Activated CD4-positive, CD25-positive, alpha-beta regulatory T cell (primary cell): ENCODE measurements at places on chromosomes 5 and 9.
A peak's percentile ranks its signal among the peaks of the same experiment; 100 is the strongest.

GRCh38 chr5:27523629-27524028, 485.2 kb upstream of the CDH9 start:
- no peak for DNase-seq

DNA sequence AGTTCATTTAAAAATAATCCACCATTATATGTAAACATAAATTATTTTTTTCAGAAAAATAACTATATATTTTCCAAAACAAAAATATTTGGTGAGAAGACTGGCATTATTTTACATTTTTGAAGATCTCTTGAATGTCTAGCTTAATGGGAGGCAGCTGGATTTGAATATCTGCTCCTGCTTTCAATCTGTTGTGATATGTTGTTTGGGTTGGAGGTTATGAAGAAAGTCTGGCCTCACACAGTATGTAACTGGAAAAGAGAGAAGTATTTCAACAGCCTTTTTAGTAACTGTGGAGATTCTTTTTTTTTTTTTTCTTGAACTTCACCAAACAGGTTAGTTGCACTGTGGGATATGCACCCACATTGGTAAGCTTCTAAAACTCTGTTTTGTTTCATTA, 84.7 kb upstream of the SLIT3 start:
- no peak for DNase-seq

- DNase-seq = no peak
Observed at GRCh38 chr9:81028504-81028903, 660.8 kb downstream of the TLE1 start.

DNA sequence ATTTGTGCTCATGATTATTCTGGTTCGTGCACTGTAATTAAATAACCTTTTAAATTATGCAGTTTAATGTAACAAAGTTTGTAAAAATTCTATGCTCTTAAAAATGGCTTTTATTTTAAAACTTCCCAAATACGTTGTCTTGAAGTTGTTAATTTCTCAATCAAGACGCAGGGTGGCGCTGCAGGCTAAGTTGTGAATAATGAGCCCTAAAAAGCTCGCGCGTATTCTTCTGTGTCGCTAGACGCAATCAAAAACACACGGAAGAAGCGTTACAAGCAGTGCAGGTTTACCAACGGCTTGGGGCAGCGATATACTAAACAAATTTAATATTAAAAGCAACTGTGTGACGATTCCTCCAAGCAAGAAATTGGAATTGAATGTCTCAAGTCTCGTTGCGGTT, at the start of gene PCDHB4:
Gene PCDHB4 (plus strand): TSS at position 256 of the 400 bp plus-strand sequence. CDS start 181 bp downstream, outside the sequence.
- no peak for DNase-seq

DNA sequence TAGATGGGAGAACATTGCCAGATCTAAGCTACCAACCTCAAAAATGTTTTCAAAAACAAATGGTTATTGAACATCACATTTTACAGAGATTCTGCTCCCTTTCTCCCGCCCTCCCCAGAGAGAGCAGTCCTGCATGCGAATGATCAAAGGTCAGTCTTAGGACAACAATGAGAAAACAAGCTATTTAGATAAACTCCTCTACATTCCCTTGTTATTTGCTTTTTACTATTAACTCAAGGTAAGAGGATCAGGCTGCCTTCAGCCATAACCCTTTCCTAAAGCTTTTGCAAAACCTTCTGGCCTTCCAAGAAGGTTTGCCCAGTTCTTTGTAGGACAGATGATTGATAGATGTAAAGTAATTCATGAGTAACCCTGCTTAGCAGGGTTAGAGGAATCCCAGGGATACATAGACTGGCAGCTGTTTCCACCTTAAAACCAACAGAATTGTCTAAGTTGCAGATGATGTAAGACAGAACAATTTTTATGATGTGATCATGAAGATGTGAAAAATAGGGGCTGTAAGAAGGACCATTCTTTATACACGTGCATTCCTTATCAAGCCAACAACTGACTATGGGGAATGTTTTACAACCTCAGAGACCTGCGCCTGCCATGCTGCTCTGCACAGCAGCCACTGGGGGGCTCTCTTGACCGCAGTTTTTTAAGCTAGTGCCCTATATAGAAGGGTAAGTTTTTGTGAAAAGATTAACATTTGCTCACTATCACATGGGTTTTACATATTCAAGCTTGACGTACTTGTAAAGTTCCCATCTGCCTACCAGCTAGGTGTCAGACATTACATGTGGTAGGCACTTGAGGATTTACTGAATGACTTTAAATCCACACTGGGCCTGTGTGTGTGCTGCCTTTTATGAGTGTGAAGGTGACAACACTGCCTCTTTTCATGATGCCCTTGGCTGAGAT, 2.3 kb upstream of the ZNF782 start:
- DNase-seq = peak; percentile 51

- no peak for DNase-seq
Observed at GRCh38 chr5:74822288-74822687, 43.9 kb downstream of the FAM169A start.

GRCh38 chr9:76414661-76415060, 20.4 kb upstream of the RFK start:
- no peak for DNase-seq

- no peak for DNase-seq
Observed at GRCh38 chr9:2024888-2025782, 10.0 kb downstream of the SMARCA2 start.

GRCh38 chr9:125774106-125774505, 26.9 kb downstream of the PBX3 start:
- no peak for DNase-seq

- no peak for DNase-seq
Observed at GRCh38 chr9:124008694-124009530, 2.7 kb upstream of the LHX2 start.

DNA sequence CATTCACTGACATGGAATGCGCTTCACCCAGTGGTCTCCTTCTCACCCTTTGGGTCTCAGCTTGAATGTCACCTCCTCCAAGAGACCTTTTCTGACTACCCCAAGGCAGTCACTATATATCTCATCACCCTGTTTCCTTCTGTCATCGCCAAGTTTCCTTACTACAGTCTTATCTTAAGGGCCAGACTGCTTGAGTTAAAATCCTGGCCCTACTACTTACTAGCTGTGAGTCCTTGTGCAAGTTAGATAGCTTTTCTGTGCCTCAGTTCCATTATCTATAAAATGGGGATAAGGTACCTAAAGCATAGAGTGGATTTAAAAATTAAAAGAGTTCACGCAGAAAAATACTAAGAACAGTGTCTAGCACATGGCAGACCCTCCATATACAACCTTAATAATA, 132.4 kb downstream of the GABBR2 start:
- no peak for DNase-seq

GRCh38 chr5:73948720-73949119, 322.7 kb downstream of the ARHGEF28 start:
- DNase-seq = no peak

GRCh38 chr9:135329571-135330306, 149.8 kb upstream of the PPP1R26 start:
- DNase-seq = no peak

GRCh38 chr5:55492449-55492848, 42.3 kb downstream of the PLPP1 start:
- DNase-seq = no peak

- no peak for DNase-seq
Observed at GRCh38 chr5:68490406-68490805, 274.9 kb downstream of the PIK3R1 start.

- no peak for DNase-seq
Observed at GRCh38 chr5:103293099-103293498, 34.5 kb downstream of the MACIR start.

DNA sequence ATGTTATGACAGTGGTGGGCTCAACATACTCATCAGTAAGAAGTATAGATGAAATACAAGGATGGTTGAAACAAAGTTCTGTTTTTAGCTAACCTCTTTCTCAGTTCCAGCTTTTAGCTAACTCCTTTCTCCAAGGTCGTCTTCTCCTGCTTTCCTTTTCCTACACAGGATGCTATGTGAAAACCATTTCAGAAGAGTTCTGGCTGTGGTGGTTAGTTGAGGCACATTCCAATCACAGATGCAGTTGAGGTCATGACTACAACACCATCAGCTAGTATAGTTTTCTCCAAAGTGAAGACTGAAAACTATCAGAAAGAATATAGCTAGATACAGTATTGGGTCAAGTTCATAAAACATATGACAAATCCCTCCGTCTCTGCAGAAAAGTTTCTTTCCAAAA, 477.7 kb upstream of the C9orf72 start:
- DNase-seq = no peak

GRCh38 chr5:151077967-151078366, 2.9 kb downstream of the TNIP1 start:
- no peak for DNase-seq

DNA sequence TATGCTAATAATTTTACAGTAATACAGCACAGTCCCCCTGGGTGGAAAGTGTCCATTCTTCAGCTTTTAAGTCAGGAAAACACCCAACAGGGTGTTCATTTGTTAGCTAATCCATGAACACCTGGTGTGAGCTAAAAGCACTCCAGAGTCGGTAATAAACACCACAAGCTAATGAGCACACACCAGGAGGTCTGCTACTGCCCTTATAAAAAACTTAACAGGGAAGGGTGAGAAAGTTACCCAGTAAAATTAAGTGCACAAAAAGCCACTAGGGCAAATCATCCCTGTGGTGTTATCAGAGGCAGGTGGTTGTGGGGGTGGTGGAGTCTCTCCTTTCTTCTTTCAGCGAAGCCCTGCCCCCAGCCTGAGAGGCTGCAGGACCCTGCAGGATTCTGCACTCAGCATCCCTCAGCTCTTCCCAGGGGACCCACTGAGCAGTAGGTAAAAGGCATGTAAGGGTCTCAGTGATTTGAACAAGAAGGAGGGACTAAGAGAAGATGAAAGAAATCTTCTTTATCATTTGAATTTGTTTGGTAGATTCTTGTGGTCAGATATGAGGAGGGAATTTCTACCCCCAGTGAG, 14.4 kb downstream of the GDNF start:
- no peak for DNase-seq

- no peak for DNase-seq
Observed at GRCh38 chr5:120217001-120217400, 247.1 kb upstream of the PRR16 start.

- no peak for DNase-seq
Observed at GRCh38 chr5:79105868-79106267, 5.7 kb upstream of the BHMT start.

- DNase-seq = no peak
Observed at GRCh38 chr5:124738681-124739633, 7.5 kb downstream of the ZNF608 start.

DNA sequence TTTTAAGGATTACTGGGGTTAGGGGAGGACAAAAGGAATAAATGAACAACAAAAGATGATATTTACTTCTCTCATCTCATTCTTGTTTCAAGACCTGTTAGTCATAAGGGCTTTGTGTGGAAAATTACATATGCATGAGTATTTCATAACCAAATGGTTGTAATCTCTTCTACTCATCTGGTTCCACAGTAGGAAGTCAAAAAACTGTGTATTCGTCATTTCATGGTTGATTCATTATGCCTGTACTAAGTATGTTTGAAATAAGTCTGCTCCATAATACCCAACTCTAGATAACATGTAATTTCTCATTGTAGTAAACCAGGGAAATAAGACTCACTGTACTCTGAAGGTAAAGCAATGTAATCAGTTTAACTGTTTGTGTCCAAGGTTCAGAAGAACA, 212.9 kb downstream of the ARRDC3 start:
- no peak for DNase-seq

- no peak for DNase-seq
Observed at GRCh38 chr5:1447671-1448361, 2.6 kb upstream of the SLC6A3 start.

DNA sequence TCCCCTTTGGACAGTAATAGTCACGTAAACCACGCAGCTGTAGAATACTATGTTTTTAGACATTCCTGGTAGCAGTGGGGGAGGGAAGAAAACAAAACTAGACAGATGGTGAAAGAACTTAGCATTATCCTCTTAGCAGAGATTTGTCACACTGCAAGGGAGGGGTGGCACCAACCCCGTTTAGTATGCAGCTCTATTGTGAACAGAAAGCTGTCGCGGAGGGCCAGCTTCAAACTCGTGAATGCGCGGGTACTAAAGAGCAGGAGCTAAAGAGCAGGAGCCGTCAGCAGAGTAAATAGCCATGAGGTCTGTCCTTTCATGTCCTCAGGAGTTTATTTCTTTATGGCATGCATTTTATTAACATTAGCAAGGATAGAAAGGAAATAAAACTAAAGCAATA, 141.9 kb upstream of the SLC12A2 start:
- no peak for DNase-seq

DNA sequence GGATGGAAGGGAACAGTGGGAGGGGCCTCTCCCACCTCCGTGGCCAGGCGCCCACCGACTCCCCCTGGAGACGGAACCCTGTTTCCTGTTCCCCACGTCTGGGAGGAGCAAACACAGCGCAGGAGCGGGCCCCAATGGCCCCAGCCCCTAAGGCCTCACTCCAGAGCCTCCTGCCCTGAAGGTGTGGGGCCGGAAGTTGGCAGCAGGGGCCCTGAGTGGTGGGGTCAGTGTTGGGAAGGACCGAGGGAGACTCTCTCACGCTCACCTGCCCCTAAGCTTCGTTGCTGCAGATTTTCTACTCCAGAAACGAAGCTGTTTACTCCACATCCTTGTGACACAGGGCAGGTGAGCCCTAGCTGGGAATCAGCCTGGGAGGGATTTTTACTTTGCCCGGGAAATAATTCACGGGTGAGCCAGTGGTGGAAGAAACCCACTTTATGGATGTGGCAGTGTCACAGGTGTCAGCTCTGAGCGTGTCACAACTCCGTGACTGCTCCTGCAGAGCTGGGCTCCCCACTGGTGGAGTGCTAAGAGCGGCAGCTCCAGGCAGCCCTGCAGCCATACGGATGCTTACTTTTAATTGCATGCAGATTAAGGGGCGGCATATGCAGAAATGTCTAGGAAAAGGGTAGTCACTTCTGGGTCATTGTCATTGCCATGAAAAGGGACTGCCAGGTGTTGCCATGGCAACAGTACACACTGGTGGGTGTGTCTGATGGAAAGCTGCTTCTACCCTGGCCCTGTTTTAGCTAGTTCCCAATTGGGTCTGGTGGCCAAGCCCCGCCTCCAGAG, 77.5 kb upstream of the OLFM1 start:
- DNase-seq = no peak

- no peak for DNase-seq
Observed at GRCh38 chr5:78005021-78005785, 229.1 kb upstream of the TBCA start.

DNA sequence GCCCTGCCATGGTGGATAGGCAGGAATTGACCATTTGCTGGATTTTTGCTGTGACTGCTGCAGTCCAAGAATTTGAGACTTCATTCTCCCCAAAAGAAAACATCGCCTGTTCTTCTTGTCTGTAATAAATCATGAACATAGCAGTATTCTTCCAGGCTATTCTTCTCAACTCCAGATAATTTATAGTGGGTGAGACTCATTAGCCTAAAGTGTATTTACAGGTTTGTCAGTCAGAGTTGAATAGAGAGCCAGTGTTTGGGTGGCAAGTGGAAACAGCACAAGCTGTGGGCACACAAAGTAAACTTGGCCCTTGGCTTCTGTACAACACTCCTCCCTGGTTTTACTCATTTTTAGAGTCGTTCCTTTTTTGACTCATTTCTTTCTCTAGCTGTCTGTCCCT, 128.2 kb upstream of the VCAN start:
- no peak for DNase-seq
